SJCRH30 (cell line): ENCODE measurements at places on chromosomes 6 and 20.

DNA sequence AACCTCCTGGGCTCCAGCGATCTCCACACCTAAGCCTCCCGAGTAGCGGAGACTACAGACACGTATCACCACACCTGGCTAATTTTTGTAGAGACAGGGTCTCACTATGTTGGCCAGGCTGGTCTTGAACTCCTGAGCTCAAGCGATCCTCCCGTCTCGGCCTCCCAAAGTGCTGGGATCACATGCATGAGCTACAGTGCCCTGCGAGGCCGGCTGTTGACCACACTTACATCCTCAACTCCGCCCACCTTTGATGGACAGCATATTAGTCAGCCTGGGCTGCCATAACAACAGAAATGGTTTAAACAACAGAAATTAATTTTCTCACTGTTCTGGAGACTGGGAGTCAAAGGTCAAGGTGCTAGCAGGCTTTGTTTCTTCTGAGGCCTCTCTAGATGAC, 107.7 kb downstream of the JPH2 start:
- no peak overlapping the region for H3K27ac ChIP-seq
- H3K27me3 ChIP-seq = no peaks in the 10 kb centered on the region
- no peak overlapping the region for H3K4me3 ChIP-seq
- H3K36me3 ChIP-seq = no peaks in the 10 kb centered on the region
- peaks cover 9% of the 10 kb centered on the region for H3K4me1 ChIP-seq

DNA sequence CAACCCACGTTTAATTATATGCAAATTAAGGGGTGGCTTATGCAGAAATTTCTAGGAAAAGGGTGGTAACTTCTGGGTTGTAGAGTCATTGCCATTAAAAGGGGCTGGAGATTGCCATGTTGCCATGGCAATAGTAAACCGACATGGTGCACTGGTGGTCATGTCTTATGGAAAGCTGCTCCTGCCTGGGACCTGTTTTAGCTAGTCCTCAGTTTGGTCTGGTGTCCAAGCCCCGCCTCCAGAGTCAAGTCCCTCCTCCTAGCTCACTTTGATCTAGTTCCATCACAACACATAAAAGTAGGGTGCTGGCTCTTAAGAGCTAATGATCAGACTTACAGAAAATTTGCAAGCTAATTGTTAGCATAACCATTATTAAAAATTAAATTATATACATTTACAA, 5.3 kb downstream of the SLC22A2 start:
- H3K4me1 ChIP-seq = no peaks in the 10 kb centered on the region
- no peak for DNase-seq
- peaks cover 15% of the 10 kb centered on the region for H3K27me3 ChIP-seq

- H3K27ac ChIP-seq = no peak overlapping the region
- H3K36me3 ChIP-seq = peaks cover 60% of the 10 kb centered on the region
- no peaks in the 10 kb centered on the region for H3K27me3 ChIP-seq
These were observed 2.5 kb upstream of the CASS4 start for GRCh38 chr20:56409521-56409920.

DNA sequence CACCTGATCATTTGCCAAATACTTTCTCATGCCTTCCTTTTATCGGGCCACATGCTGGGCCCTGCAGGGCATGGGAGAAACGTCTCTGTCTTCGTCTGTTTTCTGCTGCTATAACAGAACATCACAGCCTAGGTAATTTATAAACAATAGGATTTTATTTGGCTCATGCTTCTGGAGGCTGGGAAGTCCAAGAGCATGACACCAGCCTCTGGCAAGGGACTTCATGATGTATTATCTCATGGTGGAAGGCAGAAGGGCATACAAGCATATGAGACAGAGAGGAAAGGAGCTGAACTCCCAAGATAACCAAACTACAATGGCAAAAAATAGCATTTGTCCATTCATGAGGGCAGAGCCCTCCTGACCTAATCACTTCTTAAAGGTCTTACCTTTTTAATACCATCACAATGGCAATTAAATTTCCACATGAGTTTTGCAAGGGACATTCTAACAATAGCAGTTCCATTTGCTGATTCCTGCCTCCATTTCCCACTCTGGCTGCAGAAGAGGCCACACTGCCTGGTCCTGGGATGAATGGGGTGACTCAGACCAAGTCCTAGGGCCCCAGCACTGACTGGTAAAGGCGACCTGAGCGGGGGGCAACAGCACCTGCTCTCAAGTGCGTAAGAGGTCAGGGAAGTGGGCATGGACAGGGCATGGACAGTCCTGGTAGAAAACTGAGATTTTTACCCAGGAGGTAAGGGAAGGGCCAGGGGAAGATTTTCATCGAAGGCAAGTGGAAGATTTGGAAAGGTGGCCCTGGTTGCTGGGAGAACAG, 5.1 kb upstream of the ZBP1 start:
- H3K36me3 ChIP-seq = no peaks in the 10 kb centered on the region
- no peak overlapping the region for H3K4me3 ChIP-seq
- no peak overlapping the region for H3K27ac ChIP-seq
- no peak for DNase-seq

DNA sequence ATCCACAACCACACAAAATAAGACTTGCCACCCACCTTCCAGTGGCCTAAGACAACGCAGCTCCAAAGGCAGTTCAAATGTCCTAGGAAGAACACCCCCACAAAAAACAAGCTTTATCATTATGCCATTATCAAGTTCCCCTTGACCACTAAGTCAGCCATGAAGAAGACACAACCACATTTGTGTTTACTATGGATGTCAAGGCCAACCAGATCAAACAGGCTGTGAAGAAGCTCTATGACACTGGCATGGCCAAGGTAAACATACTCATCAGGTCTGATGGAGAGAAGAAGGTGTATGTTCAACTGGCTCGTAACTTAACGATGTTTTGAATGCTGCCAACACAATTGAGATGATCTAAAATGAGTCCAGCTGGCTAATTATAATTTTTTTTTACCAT, 26.1 kb downstream of the SEC63 start:
- DNase-seq = no peak
- no peaks in the 10 kb centered on the region for H3K4me1 ChIP-seq
- H3K27me3 ChIP-seq = no peaks in the 10 kb centered on the region
- H3K4me3 ChIP-seq = no peak overlapping the region
- peaks cover 24% of the 10 kb centered on the region for H3K36me3 ChIP-seq
- H3K27ac ChIP-seq = no peak overlapping the region
